ENCODE measurements at places on chromosomes 2 and 18. TPM values are rescaled to one million over a fixed set of nuclear protein-coding genes. Genes with fewer than 3 reads are reported as not detected.

TMEM163 gene
- total RNA-seq = 0.12 TPM

PKDCC gene
- total RNA-seq = 6.7 TPM

ICOS gene
- not detected for total RNA-seq

DIPK1C gene
- not detected for total RNA-seq

C2orf80 gene
- total RNA-seq = not detected

SLC8A1 gene
- total RNA-seq = 36.2 TPM

PHLPP1 gene
- 8.7 TPM for total RNA-seq

MC4R gene
- 0.36 TPM for total RNA-seq

SLC23A3 gene
- total RNA-seq = 1.5 TPM

BMPR2 gene
- 42.6 TPM for total RNA-seq

RFTN2 gene
- total RNA-seq = 17.5 TPM
